ENCODE measurements at places on chromosomes 2 and 18.

- no peak for DNase-seq
Measured at GRCh38 chr2:205193836-205194228, 488.5 kb upstream of the NRP2 start.

- DNase-seq, result no peak
Measured at GRCh38 chr2:213087040-213087439, 64.4 kb downstream of the IKZF2 start.

DNA sequence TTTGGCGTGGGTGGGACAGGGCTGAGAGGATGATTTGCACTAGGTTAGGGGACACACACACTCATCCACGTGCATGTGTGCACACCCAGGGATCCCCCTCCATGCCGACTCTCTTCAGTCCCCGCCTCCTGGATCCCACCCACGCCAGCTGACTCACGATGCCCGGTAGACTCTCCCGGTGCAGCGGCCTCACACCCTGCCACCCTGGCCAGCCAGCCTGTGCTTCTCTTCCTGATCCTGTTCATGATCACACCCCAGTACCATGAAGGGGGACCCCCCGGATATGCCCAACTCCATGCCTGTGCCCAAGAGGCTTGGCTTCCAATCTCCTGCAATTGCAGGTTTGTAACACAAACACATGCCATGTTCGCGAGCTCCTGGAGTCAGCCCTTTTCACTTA, 157.8 kb upstream of the HDAC4 start:
- DNase-seq, result no peak

DNA sequence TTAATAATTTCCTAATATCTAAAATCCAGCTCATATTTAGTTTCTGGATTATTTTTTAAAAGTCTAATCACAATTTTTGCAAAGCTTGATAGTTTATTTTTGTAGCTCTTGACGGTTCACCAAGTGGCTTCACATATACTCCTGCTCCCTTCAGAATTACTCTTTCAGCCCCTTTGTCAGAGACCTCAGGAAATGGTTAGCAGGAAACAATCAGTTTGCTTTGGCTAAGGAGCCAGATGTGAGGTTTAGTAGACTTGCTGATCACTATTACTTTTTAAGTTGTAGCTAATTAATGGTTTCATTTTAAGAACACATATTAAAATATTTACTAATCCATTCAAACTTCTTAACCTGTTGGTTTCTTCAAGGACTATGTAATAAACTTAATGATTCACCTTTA, 2.3 kb downstream of the RBBP8 start:
- DNase-seq, result no peak

DNA sequence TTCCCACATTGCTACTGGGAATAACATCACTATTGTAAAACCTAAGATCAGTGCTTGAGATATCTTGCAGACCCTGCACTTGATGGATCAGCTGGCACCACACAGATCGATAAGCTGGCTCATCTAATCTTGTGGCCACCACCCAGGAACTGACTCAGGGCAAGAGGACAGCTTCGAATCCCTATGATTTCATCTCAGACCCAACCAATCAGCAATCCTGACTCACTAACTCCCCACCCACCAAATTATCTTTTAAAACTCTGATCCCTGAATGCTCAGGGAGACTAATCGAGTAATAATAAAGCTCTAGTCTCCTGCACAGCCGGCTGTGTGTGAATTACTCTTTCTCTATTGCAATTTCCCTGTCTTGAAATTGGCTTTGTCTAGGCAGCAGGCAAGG, 11.3 kb upstream of the TEX44 start:
- no peak for DNase-seq

GRCh38 chr18:73153271-73153670, 285.5 kb upstream of the NETO1 start:
- DNase-seq, result no peak

- DNase-seq, result no peak
Measured at GRCh38 chr2:200159829-200160781, 146.4 kb upstream of the SPATS2L start.

- DNase-seq, result no peak
Measured at GRCh38 chr2:170679607-170680079, 35.5 kb upstream of the SP5 start.

DNA sequence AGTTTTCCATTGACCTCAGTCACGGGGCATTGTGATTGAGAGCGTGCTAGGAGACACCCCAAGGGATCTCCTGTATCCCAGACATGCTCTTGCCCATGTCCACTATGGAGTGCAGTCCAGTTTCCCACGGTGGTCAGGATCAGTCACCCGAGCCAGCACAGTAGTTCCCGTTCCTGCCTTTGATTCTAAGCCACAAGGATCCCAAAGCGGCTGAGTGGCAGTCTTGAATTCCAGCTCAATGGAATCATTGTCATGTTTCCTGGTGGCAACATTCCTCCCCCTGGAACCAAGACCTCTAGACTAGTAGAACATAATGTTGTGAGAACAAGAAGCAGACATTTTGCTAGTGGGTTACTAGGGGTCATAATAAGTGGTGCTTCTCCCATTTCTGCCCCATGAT, 154.3 kb downstream of the SEPTIN10 start:
- DNase-seq, result no peak

GRCh38 chr2:127188797-127189196, 31.3 kb downstream of the CYP27C1 start:
- DNase-seq, result no peak

- DNase-seq, result peak; percentile 48
Measured at GRCh38 chr2:96320728-96321622, 4.1 kb upstream of the ITPRIPL1 start.

DNA sequence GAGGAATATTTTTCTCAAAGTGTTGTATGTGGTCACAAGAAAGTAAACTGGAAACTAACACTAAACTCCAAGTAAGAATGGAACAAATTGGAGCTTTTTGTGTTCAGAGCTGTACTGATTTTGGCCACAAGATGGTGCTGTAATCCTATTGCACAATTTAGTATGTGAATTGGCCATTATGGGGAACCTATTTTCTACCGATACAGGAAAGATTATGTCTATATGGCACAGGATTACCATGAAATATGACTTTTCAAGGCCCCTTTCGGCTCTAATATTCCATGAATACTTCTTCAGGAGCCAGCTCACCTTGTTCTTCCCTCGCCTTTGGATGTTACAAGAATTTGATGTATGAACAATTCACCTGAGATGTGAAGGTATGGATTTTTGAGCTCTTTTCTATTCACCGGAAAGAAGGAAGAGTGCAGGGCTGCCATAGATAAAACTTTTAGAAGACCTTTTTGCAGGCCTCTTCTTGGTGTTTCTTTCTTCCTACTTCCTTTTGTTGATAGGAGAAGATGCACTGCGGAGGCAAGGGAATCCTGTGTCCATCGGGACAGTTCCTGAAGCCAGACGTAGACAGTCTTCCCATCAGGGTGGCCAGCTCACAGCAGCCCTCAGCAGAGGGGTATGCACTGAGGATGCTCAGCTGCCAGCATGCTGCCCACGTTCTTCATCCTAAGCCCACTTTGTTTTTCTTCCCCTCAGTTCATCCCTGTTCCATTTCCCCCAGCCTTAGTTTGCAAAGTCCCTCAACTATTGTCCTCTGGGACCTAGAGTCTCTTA, 13.3 kb downstream of the MRPL44 start:
- DNase-seq, result no peak

DNA sequence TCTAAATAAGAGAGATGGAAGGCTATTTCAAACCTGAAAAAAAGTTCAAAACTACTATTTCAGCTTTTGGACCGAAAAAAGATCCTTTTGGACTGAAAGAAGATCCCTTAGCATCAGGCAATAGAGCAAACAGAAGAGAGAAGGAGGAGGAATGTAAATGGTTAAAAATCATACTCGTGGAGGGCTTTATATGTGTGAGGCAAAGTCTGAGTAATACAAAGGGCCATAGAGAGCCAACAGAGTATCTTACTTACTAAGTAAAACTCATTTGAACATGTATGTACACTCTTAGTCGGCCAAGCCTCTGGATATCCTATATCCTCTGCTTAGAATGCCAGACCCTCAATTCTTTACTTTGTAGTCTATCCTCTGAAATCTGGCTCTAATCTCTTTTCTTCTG, 55.7 kb downstream of the ITSN2 start:
- no peak for DNase-seq

DNA sequence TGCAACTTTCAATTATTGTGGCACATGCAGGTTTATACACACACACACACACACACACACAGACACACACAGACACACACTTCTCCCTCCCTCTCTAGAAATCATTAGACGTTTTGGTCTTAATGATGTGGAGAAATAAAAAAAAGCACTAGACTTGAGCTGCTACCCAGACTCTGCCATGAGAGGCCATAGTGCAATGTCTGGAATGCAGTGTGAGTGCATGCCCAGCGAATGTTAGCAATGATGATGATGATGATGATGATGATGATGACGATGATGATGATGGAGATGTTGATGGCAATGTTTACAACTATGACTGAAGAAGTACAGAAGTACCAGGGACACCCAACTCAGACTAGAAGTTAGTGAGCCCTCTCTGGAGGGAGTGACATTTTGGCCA, 23.8 kb upstream of the KLHL29 start:
- DNase-seq, result no peak

- no peak for DNase-seq
Measured at GRCh38 chr2:47077442-47078117, 77.5 kb downstream of the STPG4 start.

- no peak for DNase-seq
Measured at GRCh38 chr2:62339413-62339812, 143.5 kb downstream of the B3GNT2 start.

DNA sequence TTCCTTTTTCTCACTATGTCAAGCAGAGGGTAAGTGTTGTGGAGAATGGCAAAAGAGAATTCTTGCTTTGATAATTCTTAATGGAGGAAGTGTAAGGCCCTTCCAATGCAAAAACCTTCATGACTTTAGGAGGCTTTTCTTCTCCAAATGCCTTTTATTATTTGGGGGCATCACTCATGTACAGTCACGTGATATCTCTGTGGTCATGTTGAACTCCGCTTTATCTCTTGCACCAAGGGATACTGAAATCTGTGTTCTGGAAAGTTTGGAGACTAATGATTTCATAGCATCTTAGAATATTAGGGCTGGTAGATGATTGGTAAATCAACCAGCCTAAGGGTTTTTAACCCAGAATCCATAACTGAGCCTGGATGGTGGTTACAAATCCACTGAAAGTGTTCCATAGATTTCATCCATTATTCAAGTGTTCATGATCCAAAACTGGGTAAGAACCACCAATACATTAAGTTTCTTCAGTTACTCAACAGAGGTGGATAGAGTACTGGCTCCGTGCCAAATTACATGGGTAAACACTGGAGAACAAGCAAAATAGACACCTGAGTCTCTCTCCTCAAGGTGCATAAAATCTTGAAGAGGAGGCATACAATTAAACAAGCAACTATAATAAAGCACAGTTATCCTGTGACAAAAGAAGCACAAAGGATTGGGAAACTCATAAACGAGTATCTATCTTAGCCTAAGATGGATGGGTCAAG, 169.6 kb upstream of the EPHA4 start:
- DNase-seq, result no peak

- no peak for DNase-seq
Measured at GRCh38 chr2:124610866-124611265, 585.8 kb downstream of the CNTNAP5 start.

- DNase-seq, result no peak
Measured at GRCh38 chr2:9696731-9697130, 65.9 kb upstream of the YWHAQ start.

DNA sequence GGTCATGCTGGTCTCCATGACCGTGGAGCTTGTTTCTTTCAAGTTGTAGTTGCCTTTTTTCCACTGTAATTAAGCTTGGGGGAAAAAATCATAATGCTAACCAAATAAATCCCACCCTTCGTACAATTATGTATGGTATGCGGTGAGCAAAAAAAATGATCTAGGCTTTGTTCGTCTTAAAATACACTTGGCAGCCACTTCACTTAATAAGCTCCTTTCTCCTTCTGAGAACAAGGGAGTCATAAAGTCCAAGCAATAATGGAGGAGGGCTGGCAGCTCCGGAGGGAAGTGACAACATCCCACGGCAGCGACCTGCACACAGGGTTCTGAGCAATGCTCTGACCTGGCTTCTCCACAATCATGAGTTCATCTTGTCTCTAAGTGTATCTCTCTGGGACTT, 91.2 kb upstream of the KLHL29 start:
- DNase-seq, result no peak

DNA sequence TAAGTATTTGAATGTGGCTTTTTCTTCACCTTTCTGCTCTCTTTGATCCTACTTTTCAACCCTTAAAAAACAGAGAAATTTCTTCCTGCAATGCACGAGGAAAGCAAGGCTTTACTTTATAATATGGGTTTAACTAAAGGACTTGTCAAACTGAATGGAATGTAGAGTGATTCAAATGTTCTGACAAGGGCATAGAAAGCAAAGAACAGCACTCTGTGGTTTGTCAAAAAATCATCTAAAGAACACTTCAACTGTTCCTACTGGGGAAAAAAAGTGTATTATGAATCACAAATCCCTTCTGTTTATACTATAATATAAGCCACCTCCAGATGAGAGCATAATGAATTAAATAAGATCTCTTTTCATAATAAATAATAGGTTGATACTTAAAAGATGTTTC, 45.0 kb upstream of the RIT2 start:
- peak; percentile 10 for DNase-seq

DNA sequence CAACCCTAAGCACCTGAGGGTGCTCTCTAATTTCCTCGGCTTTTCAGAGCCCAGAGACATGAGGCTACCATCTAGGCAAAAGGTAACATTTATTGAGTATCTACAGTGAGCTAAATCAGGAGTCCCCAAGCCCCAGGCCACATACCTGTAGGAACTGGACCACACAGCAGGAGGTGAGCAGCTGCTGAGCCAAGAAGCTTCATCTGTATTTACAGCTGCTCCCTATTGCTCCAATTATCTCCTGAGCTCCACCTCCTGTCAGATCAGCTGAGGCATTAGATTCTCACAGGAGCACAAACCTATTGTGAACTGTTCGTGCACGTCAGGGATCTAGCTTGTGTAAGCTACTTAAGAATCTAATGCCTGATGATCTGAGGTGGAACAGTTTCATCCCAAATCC, 70.2 kb downstream of the RND3 start:
- DNase-seq, result no peak

DNA sequence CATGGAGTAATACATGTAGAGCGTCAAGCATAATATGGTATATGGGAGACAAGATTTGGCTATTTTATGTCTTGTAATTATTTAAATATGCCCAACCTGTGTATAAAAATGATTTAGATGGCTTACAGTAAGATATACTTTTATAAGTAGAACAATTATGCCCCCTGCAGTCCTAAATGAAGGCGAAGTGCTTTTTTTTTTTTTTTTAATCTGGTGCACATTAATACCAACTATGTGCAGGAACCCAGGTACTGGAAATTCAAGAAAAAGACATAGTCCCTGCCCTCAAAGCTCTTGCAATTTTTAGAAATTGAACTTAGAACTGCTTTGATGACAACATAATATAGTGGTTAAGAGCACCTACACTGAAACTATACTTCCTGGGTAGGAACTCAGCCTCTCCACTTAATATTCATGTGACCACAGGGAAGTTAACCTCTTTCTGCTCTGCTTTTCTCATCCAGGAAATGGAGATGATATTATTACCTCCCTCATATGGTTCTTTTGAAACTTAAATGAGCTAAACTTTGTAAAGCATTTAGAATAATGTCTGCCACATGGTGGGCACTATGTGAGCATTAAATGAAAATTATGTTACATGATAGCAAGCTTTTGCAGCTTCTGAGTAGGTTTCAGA, 38.1 kb downstream of the AFTPH start:
- no peak for DNase-seq

GRCh38 chr2:67486041-67486796, 89.1 kb downstream of the ETAA1 start:
- DNase-seq, result no peak

GRCh38 chr2:178949584-178949983, 100.4 kb downstream of the CCDC141 start:
- no peak for DNase-seq

GRCh38 chr18:58502628-58503027, 126.3 kb downstream of the ALPK2 start:
- DNase-seq, result no peak

- no peak for DNase-seq
Measured at GRCh38 chr2:164412831-164413230, 208.5 kb downstream of the GRB14 start.

Data from AG08396 (cell line).